ENCODE measurements at places on chromosomes 2 and 18. TPM values are rescaled to one million over a fixed set of nuclear protein-coding genes. Genes with fewer than 3 reads are reported as not detected.
A peak's percentile ranks its signal among the peaks of the same experiment; 100 is the strongest.

IL1R2 gene
- not detected for total RNA-seq

SEMA4F gene
- total RNA-seq, result 3.6 TPM

GBX2 gene
- not detected for total RNA-seq

SLC19A3 gene
- not detected for total RNA-seq

NR4A2 gene
- 2.8 TPM for total RNA-seq

- peaks cover 7% of the 10 kb centered on the region for H3K4me1 ChIP-seq
- H3K36me3 ChIP-seq, result no peaks in the 10 kb centered on the region
- H3K4me3 ChIP-seq, result no peak overlapping the region
- no peaks in the 10 kb centered on the region for H3K27me3 ChIP-seq
- DNase-seq, result no peak
These were observed 507.1 kb upstream of the ID2 start for GRCh38 chr2:8174641-8175257.

GRCh38 chr2:182824767-182825158 is 41.7 kb downstream of the FRZB start:
- H3K4me3 ChIP-seq, result no peak overlapping the region
- no peaks in the 10 kb centered on the region for H3K27me3 ChIP-seq
- no peak for DNase-seq

DNA sequence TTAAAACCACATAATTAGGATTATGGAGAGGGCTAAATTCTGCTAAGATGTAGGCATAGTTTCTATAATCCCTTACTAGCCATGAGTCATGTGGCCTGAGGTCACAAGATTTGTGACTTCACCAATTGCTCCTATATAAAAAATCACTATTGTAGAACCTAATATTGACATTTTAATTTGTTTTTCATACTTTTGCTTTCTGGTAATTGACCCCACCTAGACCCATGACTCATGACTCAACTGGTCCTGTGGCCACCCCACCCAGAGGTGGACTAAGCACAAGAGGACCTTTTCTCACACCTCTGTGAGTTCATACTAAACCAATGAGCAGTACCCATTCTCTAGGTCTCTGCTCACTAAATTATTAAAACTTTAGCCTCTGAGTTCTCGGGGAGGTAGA is 1567.5 kb upstream of the LRRTM1 start:
- H3K4me1 ChIP-seq, result no peaks in the 10 kb centered on the region
- H3K4me3 ChIP-seq, result no peak overlapping the region
- H3K36me3 ChIP-seq, result no peaks in the 10 kb centered on the region
- no peaks in the 10 kb centered on the region for H3K27me3 ChIP-seq
- H3K27ac ChIP-seq, result no peak overlapping the region
- no peak for DNase-seq

DNA sequence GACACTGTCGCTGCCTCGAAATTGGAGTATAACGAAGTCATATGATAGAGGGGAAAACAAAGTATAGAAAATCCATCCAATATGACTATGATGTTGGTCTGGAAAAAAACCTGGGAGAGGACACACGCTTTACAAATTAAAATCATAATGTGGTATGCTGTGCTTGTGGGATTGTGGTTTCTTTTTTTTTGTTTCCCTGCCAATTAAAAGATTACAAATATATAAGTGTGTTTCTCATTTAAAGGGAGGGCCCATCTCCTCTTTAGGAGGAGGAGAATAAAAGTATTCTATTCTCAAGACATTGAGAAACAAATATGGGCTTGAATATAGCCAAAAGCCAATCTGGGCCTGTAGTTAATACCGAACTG is 86.6 kb downstream of the EPHA4 start:
- no peak overlapping the region for H3K4me3 ChIP-seq
- H3K27me3 ChIP-seq, result no peaks in the 10 kb centered on the region
- no peak overlapping the region for H3K27ac ChIP-seq
- peaks cover 8% of the 10 kb centered on the region for H3K36me3 ChIP-seq
- peaks cover 9% of the 10 kb centered on the region for H3K4me1 ChIP-seq

- 0 out of 2 replicates have a peak, but pooled peaks cover 2% of the 10 kb centered on the region for H3K4me1 ChIP-seq
- no peak overlapping the region for H3K27ac ChIP-seq
- no peak for DNase-seq
- H3K36me3 ChIP-seq, result no peaks in the 10 kb centered on the region
These were observed 722.0 kb downstream of the EPHA4 start for GRCh38 chr2:220850116-220850515.

- no peak overlapping the region for H3K4me3 ChIP-seq
- no peaks in the 10 kb centered on the region for H3K27me3 ChIP-seq
- H3K27ac ChIP-seq, result no peak overlapping the region
These were observed 20.4 kb downstream of the GPD2 start for GRCh38 chr2:156456616-156457015.

DNA sequence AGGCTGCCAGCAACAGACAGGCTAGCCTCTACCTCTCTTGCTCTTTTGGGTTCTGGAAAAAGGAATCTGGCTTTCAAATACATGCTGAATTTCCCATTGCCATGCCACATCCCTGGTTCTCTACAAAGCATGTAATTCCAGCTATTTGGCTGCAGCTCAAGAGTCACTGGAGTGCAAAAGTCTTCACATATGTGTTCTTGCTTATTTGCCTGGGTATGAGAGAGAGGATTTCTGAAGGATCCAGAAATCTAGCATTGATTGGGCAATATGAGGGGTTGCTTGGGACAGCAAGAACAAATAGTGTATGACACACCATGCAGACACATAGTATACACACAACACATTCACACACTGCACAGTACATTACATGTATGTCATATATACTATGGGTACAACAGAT is 30.7 kb upstream of the LGALSL start:
- H3K27ac ChIP-seq, result no peak overlapping the region
- no peaks in the 10 kb centered on the region for H3K4me1 ChIP-seq
- H3K36me3 ChIP-seq, result no peaks in the 10 kb centered on the region
- no peak for DNase-seq

DNA sequence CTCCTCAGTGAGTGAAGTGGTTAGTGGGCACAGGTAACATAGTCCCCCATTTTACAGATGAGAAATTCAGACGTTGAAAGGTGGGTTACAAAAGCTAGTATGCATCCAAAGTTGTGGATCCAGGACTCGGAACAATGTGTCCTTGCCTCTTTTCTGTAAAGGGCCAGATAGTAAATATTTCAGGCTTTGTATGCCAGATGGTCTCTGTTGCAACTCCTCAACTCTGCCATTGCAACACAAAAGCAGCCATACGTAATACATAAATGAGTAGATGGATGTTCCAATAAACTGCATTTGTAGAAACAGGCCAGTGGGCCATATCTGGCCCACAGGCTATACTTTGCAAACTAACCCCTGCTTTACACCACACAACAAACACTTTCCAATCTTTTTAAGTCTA is 166.6 kb upstream of the PKDCC start:
- H3K27ac ChIP-seq, result no peak overlapping the region
- peaks cover 4% of the 10 kb centered on the region for H3K27me3 ChIP-seq

- H3K4me1 ChIP-seq, result peaks cover 19% of the 10 kb centered on the region
- DNase-seq, result peak; percentile 44
- H3K36me3 ChIP-seq, result no peaks in the 10 kb centered on the region
- H3K27me3 ChIP-seq, result no peaks in the 10 kb centered on the region
- H3K4me3 ChIP-seq, result no peak overlapping the region
- peak overlapping the region; percentile 87 for H3K27ac ChIP-seq
These were observed 82.2 kb downstream of the ASAP2 start for GRCh38 chr2:9288681-9289338.

DNA sequence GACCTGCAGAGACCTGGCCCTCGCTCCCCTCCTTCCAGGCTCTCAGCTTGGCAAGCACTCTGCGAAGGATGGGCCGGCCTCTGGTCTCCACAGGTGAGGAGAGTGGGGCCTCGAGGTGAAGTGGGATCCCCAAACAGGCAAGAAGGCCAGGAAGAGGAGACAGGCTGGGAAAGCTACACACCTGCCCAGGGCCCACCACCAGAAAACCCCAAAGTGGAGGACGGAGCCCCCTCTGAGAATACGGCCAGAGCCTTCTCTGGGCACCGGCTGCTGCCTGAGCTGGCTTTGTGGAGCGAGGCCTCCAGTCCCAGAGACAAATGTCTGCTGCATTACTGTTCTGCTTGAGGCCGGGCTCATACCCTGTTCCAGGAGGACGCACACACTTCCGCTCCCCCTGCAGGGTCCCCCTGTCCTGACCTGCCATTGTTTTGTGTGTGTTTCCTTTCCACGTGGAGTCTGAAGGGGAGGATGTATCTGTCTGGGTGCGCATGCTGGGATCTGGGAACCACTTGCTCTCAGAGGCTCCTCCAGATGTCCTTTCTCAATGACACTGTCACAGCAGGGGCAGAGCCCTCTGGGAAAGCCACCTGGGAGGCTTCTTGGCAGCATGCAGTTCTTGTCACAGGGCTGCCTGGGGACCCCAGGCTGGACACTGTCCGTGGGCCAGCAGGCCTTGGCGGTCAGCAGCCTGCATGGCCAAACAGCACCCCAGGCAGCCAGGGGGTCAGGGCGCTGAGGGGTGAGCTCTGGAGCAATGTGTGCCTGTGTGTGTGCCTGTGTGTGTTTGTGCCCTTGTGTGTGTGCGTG is 20.8 kb downstream of the KCNF1 start:
- no peak overlapping the region for H3K4me3 ChIP-seq
- DNase-seq, result peak; percentile 36

DNA sequence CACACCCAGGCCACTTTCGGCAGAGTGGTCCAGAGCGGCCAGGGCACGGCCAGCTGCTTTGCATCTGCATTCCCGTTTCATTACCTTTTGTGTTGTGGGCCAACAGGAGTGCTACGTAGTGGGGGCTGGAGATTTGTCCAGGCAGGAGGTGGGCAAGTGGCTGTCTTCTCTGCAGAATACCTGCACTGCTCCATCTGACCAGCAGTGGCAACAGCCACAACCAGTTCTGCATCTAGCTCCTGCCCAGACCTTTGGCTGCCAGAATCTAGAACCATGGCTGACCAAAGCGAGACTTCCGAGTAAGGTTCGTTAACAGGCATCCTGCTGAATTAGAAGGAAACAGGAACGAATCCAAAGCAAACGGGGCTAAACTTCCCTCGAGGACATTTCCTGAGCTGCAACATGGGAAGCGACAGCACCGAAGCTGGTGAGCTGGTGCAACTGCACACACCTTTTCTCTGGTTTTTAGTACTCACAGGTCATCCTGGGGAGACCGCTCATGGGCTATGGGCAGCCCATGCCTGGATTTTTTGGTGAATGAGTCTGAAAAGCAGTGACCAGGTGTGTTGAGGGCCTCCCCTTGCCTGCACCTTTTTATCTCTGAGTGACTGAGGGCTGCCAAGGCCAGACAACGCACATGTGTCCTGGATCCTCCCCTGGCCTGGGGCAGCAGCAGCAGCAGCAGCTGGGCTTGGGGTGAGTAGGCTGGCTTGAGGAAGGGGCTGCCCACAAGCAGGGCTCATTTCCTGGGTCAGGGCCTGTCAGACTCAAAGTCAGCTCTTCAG is 10.5 kb downstream of the GDF7 start:
- H3K4me3 ChIP-seq, result no peak overlapping the region
- H3K27ac ChIP-seq, result no peak overlapping the region
- peaks cover 7% of the 10 kb centered on the region for H3K4me1 ChIP-seq
- H3K27me3 ChIP-seq, result peaks cover 5% of the 10 kb centered on the region
- peaks cover 1% of the 10 kb centered on the region for H3K36me3 ChIP-seq

DNA sequence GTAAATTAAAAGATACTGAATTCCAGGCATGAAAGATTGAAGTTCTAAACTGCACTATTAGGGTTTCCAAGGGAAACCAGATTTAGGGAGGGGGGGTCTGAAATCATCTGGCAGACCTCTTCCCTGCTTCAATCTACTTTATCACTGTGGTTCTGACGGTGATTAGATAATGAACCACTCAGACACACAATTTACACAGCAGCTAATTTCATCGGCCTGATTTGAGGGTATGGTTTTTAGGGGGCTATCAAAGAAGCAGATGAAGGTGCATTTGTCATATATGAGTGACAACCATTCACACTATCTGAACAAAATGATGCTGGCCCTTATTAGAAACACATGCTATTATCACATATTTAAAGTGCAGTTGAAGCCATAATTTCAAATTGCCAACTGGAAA is 106.0 kb downstream of the OLA1 start:
- no peak overlapping the region for H3K27ac ChIP-seq
- no peaks in the 10 kb centered on the region for H3K4me1 ChIP-seq
- H3K36me3 ChIP-seq, result peaks cover 4% of the 10 kb centered on the region
- no peak for DNase-seq
- H3K4me3 ChIP-seq, result no peak overlapping the region

GRCh38 chr18:24016643-24017042 is 2.1 kb downstream of the TTC39C start:
- 0 out of 2 replicates have a peak, but pooled peaks cover 2% of the 10 kb centered on the region for H3K27me3 ChIP-seq
- H3K27ac ChIP-seq, result no peak overlapping the region
- peaks cover 4% of the 10 kb centered on the region for H3K4me1 ChIP-seq
- 0 out of 2 replicates have a peak, but pooled peaks cover 3% of the 10 kb centered on the region for H3K36me3 ChIP-seq
- no peak overlapping the region for H3K4me3 ChIP-seq

DNA sequence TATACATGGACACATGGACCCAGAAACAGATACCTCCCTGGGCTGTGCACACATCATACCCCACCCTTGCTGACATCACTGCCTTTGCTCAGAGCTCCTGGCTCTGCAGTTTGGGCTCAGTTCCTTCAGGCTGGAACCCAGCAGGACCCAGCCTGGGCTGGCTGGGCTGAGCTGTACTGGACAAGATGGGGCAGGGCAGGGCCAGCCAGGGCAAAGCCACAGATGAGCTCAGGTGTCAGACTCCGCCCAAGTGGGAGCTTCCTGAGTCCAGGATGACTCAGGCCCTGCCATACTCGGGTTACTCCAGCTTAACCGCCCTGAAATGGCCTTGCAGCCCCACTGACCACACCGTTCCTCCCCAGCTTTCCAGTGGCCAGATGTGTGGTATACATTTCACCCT is 284.9 kb downstream of the OSR1 start:
- no peaks in the 10 kb centered on the region for H3K27me3 ChIP-seq
- no peak overlapping the region for H3K4me3 ChIP-seq
- H3K27ac ChIP-seq, result no peak overlapping the region
- DNase-seq, result peak; percentile 83

DNA sequence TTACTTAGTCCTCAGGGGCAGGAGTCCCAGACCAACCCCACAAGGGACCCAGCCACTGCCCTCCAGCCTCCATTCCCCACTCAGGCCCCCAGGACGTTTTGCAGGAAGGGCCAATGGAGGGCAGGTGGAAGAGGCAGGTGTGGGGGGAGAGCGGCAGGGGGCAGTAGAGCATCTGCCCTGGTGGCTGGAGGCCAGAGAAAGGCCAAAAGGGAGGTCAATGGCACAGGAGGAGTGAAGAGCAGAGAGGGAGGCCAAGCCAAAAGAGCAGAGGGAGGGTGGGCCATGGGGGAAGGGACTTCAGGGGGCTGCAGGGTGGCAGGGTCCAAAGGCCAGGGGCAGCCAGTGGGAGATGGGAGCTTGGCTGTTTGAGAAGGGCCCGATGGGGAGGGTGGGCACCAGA is 17.3 kb upstream of the GPR55 start:
- no peak overlapping the region for H3K4me3 ChIP-seq
- no peak for DNase-seq
- H3K27ac ChIP-seq, result no peak overlapping the region
- H3K27me3 ChIP-seq, result peaks cover 20% of the 10 kb centered on the region

DNA sequence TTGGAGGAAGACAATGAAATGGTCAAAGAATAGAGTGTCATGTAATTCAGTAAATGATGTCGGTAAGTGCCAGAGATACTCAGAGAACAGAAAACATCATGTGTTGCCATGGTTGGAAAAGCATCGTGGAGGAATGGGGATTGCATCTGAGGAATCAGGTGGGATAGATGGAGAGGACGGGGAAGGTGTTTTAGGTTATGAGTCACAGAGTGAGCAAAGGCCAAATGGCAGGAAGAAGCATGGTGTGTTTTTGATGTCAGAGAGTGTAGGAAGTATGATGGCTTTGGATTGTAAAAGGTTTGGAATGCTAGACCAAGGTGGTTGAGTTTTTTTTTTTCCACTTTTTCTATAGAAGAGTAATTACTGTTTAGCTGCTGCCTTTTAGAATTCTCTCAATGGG is 27.5 kb upstream of the CD28 start:
- no peaks in the 10 kb centered on the region for H3K27me3 ChIP-seq
- H3K36me3 ChIP-seq, result no peaks in the 10 kb centered on the region
- H3K27ac ChIP-seq, result no peak overlapping the region
- H3K4me1 ChIP-seq, result peaks cover 8% of the 10 kb centered on the region
- H3K4me3 ChIP-seq, result no peak overlapping the region
- peak; percentile 45 for DNase-seq
